ENCODE measurements at places on chromosomes 5 and 9.

- DNase-seq = no peak
Observed at GRCh38 chr5:17096952-17097695, 120.3 kb upstream of the BASP1 start.

DNA sequence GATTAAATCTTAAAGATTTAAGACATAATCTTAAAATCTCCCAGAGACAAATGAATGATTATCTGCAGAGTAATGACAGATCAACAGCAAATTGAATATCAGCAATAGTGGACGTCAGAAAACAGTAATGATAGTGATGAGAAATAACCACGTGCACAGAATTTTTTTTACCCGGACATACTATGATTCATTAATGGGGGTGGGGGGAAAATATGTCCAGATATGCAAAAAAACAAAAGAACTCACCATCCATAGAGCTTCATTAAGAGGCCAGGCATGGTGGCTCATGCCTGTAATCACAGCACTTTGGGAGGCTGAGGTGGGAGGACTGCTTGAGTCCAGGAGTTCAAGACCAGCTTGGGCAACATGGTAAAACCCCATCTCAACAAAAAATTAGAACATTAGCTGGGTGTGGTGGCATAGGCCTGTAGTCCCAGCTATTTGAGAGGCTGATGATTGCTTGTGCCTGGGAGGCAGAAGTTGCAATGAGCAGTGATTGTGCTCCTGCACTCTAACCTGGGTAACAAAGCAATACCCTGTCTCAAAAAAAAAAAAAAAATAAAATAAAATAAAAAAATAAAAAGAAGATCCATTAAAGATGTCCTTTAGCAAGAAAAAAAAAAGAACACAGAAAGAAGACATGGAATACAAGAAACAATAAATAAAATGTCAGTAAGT is 30.9 kb upstream of the SHOC1 start:
- DNase-seq = no peak

GRCh38 chr9:124368692-124369091 is 46.5 kb downstream of the PSMB7 start:
- DNase-seq = no peak

GRCh38 chr9:8078641-8079140 is 279.1 kb upstream of the DMAC1 start:
- DNase-seq = no peak

GRCh38 chr9:121598965-121599871 is 52.2 kb upstream of the DAB2IP start:
- DNase-seq = peak; percentile 82

DNA sequence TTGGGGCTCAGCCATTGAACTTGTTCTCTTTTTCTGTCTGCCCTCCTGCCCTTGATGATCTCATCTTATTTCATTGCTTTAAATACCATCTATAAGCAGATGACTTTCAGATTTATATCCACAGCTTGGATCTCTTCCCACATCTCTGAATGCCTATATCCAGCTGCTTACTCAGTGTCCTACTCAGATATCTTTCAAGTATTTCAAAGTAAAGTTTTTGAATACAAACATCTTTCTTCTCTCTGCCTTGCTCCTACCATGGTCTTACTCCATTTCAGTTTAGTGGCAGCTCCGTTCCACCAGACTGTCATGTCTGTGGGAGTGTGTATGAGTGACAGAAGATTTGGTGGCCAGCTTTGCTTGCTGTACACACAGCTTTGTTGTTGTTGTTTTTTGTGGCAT is 59.7 kb downstream of the ERBIN start:
- no peak for DNase-seq

GRCh38 chr9:98727428-98727827 is 18.7 kb upstream of the GABBR2 start:
- DNase-seq = no peak

- DNase-seq = no peak
Observed at GRCh38 chr9:76138360-76138759, 247.9 kb downstream of the PCSK5 start.

DNA sequence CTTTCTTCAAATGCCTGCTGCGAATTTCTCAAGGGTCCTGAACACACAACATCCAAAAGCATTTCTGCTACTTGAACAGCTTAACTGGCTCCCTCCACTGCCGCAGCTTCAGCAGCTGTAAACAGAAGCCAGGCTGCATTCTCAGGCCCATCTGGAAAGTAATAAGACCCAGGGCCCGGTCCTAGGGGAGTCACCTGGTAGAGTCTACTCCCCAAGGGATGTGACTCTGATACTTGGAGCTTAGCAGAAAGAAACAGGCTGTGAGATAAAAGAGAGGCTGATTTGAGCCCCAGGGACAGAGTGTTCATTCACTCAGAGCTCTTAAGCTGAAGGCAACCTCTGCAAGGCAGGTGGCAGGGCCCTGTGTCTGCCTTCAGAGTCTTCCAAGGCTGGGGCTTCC is 356.8 kb downstream of the SPOCK1 start:
- no peak for DNase-seq

DNA sequence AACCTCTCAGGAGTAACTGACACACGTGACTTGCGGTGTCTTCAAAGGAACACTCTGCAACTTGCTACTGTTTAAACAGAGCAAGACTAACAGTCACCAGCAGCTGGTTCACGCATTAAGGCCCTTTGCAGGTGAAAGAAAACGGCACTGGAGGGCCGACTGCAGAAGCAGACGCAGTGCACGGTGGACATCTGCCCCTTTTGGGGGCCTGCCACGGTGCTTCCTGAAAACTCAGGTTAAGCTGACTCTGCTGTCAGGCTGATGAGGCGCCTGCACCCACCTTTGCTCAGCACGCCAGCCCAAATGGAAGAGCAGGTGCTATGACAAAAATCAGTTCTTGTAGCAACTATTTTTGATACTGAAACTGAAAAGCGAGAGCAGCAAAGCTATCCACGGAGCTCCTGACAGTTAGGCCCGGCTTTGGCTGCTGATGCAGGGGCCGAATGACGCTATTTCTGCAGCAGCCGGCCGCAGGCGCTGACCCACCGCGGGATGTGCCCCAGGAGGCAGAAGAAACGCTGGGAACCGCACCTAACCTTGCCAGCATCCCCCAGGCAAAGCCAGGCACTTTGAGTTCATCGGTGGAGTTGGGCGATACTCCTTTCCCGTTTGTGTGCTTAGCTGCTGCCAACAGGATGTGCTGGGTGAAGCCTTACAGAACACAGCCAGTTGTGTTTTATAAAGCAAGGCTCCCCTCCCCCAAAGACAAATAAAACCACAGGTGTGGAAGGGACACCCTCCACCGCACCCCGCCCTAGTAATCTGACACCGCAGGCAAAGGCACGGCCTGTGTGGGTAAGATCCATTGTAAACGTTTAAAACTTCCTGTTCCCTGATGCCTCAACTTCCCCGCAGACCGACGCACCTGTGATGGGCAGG is 21.1 kb upstream of the TERT start:
- peak; percentile 34 for DNase-seq

GRCh38 chr9:133114886-133115603 is 6.0 kb downstream of the RALGDS start:
- peak; percentile 34 for DNase-seq

DNA sequence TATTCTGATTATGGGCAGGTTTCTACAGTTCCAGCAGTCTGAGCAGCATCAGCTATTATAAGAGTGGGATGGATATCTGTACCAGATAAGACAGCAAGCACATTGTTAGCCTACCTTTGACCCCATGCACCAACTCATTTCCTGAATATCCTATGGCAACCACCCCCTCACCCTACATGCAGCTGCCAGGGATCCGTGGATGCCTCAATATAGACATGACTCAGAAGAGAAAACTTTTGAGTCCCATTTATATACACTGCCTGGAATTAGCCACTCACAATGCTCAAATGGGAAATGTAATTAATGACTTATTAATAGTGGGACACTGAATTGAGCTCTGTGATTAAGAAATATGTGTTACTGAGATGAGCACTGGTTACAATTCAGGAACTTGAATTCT is 124.4 kb downstream of the SSBP2 start:
- DNase-seq = peak; percentile 28

DNA sequence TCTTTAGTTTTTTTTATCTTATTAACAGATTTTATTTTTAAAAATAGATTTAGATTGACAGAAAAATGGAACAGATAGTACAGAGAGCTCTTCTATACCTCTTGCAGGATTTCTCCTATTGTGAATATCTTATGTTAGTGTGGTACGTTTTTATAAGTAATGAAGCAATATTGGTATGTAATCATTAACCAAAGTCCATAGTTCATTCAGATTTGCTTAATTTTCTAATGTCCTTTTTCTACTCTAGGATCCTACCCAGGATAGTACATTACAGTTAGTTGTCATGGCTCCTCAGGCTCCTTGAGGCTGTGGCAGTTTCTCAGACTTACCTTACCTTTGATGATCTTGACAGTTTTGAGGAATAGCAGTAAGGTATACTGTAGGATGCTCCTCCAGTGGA is 30.4 kb downstream of the PPP2R2B start:
- no peak for DNase-seq

GRCh38 chr5:147391781-147392180 is 118.1 kb downstream of the DPYSL3 start:
- no peak for DNase-seq

DNA sequence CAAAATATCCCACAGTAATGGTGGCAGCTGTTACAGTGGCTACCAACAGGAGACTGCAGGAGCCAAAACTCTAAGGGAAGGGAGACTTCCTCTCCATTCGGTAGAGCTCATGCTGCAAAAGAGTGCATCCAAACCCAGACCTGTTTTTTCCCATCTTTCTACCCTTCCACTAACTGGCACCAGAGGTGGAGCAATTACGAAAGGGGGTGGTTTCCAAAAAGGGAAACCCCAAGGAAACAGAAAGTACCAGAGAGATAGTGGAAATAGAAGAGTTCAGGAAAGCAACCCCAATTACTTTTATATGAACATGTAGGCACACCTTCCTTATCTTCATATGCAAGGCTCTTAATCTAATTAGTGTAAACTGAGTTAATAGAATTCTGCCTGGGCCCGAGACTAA is 7.3 kb upstream of the WDR41 start:
- DNase-seq = no peak

- DNase-seq = no peak
Observed at GRCh38 chr9:121464968-121465367, 34.7 kb downstream of the GGTA1 start.

DNA sequence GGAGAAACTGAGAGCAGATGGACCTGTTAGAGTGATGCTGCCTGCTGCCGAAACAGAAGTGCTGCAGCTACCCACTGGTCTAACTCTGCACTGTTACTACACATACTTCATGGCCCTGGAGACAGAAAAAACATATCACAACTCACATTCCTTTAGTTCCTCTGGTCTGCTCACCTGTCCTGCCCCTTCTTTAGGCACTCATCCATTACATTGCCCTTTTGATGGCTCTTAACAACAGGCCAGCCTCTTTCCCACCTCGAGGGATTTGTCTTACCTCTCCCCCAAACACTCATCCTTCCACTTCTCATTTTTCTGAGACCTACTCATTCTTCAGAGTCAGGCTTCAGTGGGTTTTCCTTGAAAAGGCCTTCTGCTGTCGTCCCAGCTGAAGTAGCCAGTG is 49.2 kb downstream of the KCTD16 start:
- no peak for DNase-seq

- no peak for DNase-seq
Observed at GRCh38 chr9:76370396-76371023, 23.7 kb downstream of the RFK start.

Data from left hindlimb (tissue), 1 donor.